ENCODE measurements at places on chromosomes 12 and 14.
A peak's percentile ranks its signal among the peaks of the same experiment; 100 is the strongest.

DNA sequence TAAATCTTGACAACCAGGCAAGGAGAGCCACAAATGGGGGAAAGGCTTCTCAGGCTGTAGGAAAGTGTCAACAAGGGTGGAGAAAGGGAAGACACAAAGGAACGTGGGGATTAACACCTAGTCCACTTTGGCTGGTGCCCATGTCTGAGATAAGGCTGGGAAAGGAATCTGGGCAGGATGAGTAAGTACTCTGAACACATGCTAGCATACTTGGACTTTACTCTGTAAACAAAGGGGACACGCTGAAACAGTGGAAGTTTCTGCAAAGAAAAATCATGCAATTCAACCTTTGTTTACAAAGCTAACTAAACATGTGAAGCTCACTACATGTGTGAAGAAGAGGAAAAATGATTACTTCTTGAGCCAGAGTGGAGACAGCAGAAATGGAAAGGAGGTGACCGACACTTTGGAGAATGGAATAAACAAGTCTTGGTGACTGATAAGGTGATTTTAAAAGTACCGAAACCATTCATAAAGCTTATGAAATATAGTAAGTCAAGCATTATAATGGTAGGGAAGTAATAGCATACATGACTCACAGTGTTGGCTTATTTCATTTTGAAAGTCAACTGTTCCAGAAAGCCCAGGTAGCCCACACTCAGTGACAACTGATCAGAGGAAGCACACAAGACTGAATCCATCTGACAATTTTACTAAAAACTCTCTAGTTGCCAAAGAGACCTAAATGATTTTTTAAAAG lies 13.2 kb downstream of the CPNE8 start:
- no peak for DNase-seq

GRCh38 chr12:46553911-46554310 lies 181.3 kb upstream of the SLC38A2 start:
- peak; percentile 80 for DNase-seq

DNA sequence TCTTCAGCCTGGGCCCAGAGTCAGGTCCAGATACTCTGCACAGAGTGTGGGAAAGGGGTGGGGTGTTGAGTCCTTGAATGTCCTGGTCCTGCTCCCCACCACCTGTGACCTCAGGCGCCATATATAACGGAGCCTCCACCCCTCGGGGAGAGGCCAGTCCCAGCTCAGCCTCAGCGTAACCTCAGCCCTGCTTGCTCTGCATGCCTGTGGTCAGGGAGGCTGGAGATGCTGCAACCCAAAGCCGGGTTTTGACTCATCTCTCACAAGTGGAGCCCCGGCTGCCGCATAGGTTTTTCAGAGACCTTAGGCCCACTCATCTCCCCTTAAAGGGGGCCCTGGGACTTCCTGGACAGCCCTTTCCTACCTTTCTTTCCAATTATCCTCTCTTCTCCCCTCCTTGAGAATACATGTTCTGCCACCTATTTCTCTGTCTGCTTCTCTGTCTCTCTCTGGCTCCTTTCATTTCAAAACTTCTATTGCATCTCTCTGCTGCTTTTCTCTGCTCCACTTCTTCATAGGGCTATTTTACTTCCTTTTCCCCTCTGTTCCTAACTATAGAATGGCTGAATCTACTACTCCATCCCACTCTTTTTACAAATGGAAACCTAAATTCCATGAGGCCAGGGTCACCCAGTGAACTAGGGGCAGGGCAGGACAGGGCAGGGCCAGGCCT lies 1.2 kb downstream of the ITGB7 start:
- no peak for DNase-seq

- DNase-seq, result no peak
These were observed 7.0 kb downstream of the COL2A1 start for GRCh38 chr12:47997321-47997720.

- DNase-seq, result no peak
These were observed 45.2 kb upstream of the KCNJ8 start for GRCh38 chr12:21819678-21820077.

GRCh38 chr14:24395609-24396582 lies 2.9 kb upstream of the NYNRIN start:
- DNase-seq, result no peak

DNA sequence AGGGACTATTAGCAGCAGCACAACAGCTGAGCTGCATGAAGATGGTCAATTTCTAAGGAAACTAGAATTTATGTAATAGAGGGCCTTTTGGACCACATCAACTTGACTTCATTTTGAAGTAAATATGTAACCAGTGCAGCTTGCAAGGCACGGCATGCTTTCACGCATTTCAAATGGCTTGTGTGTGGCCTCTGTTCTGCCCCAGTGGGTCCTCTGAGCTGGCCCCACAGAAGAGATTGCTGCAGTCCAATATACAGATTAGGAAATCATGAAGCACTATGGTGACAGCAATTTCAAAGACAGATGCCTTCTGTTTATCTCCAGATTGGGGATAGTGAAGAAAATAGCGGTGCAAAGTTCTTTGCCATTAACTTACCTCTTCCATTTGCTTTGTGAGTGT lies 101.4 kb downstream of the PDZRN4 start:
- DNase-seq, result no peak

DNA sequence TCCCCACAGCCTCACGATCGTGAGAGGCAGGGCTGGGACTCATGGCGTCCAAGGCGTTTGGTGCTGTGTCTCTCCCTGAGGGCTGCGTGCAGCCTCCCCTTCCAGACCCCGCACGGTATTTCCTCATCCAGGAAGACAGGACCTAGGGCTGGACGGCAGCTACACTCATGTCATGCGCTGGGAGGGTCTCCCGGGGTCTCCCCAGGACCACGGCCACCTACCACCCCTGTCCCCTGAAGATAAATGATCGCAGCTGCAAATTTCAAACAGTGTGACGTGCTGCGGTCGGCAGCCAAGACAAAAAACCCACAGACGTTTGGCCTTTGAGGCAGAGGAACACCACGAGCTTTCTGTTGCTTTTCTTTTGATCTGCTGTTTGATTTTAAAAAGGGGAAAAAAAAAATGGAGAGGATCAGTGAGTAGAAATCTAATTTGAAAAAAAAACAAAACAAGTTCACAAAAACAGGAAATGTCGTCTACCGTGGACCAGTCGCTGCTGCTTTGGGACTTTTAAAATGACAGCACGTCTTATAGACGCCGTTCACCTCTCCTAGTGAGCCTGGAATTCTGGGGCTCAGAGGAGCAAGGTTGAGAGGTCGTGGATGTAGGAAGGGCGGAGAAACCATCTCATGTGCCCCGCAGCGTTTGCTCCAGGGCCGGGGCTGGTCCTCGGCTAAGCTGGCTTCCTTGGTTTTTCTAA lies 237.6 kb downstream of the SLC41A2 start:
- DNase-seq, result no peak

GRCh38 chr12:29521951-29522350 lies 24.5 kb upstream of the OVCH1 start:
- no peak for DNase-seq

- no peak for DNase-seq
These were observed 418.6 kb downstream of the PDZRN4 start for GRCh38 chr12:41606468-41607445.

DNA sequence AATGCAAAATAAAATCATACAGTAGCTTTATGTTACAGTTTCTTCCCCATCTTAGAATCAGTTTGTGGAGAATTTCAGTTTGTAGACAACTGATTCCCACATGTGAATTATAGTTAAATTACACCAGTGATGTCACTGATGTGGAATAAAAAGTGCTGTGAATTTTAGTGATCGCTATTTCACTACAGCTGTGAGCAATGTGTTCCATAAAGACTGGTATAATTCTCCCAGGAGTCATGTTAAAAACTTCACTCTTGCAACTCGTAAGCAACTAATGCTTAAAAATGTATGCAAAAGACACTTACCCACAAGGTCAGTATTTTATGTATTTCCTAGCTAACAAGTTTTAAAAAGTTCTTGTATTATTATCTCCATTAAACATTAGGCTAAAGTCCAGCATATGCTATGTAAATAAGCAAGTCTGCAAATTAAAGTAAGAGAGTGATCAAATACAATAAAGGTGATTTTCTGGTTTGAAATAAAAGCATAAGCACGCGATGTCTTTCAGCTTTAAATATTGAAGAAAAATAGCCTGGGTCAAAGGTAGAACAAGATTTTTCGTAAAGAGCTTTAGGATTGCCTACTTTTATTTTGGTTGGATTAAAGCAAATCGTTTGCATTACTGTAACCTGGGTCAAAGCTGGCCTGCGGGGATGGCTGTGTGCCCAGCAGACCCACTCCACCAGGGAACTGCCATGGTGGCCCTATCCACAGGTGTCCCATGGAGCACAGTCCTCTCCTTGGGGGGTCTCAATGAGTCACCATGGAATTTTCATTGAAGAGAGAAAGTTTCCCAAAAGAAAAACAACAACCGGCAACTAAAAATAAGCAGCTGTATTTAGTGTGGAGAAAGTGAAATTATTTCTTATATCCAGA lies 12.7 kb upstream of the LRIG3 start:
- no peak for DNase-seq

DNA sequence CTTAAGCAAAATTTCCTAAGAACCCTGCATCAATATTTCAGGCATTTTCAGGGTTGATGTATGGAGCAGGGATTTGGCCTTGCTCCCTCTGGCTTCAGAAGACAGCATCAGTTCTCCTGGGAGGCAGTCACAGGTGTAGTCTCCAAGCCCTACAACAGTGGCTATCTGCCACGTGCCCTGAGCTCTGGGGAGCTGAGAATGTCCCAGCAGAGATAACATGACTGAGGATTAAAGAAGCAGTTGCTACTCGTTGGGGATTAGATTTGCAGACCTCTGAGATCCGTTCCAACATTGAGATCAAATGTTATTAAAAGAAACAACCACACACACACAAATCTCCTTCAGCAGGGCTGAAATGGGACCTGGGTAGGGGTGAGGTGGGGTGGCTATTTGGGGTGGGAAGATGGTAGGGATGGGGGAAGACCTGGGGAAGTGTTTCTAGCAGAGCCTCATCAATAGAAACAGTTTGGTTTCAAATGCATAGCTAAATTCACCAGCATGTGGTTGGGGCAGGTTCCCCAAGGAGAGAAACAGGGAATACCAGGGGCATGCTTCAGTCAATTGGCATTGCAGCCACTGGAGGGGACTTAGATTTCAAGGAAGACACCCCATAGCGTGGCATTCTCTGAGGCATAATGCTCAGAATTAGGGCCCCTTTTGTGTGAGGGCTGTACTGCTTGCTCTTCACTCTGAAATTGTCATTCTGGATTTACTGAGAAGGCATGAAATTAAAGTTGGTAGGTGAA lies 15.2 kb upstream of the FAM234B start:
- no peak for DNase-seq

DNA sequence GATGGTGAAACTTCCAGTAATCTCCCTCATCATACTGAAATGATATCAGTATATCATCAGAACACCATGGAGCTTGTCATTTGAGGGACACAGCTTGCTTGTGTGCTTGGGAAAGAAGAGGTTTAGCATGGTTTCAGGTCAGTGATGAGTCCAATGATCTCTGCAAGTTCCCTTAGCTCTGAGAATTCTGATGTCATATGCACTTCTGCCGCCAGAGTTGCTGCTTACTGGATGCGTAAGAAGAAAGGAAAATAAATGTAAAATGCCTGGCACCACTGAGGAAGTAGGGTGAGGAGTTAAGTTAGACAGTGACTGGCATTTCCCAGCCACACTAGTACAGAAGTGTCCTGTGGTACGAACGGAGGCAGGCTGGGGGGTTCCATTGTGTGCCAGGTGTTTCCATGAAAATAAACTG lies 22.6 kb downstream of the PRKCH start:
- DNase-seq, result no peak

- no peak for DNase-seq
These were observed 42.8 kb downstream of the PRMT8 start for GRCh38 chr12:3533703-3534386.

DNA sequence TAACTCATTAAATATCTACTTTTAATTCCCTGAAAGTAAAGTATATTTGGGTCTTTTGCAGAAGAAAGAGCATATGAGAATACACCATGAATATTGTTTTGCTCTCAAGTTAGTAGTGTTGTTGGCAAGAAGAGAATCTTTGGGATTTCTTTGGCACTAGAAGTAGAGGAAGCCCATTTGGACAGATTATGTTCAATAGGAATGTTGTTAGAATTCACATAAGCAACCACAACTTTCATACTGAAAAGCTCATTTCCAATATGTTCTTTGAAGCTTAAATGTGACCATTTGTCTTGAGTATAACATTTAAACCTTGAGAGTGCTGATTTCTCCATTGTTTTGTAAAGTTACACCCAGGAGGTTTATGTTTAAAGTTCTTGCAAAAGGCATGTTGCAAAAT lies 37.6 kb downstream of the PLEKHG7 start:
- no peak for DNase-seq

GRCh38 chr12:46874642-46875041 lies 48.8 kb upstream of the SLC38A4 start:
- DNase-seq, result no peak

GRCh38 chr14:51596488-51597117 lies 55.1 kb upstream of the FRMD6 start:
- no peak for DNase-seq

DNA sequence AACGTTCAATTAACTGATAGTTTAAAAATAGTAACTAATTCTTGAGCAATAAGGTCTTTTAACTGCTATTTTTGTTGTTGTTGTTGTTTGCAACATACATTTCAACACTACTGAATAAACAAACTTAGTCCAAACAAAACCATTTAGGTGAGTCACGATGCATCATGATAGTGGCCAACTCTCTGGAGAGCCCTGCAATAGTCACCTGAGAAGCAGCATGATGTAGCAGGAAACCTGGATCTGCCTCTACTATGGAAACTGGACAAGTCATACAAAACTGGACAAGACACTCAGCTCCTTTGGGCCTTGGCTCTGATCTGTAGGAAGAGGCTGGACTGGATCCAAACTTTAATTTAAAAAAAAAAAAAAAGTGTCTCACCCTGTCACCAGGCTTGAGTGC lies 117.3 kb downstream of the MED13L start:
- no peak for DNase-seq

GRCh38 chr12:31874961-31875608 lies 84.1 kb upstream of the RESF1 start:
- peak; percentile 3 for DNase-seq

DNA sequence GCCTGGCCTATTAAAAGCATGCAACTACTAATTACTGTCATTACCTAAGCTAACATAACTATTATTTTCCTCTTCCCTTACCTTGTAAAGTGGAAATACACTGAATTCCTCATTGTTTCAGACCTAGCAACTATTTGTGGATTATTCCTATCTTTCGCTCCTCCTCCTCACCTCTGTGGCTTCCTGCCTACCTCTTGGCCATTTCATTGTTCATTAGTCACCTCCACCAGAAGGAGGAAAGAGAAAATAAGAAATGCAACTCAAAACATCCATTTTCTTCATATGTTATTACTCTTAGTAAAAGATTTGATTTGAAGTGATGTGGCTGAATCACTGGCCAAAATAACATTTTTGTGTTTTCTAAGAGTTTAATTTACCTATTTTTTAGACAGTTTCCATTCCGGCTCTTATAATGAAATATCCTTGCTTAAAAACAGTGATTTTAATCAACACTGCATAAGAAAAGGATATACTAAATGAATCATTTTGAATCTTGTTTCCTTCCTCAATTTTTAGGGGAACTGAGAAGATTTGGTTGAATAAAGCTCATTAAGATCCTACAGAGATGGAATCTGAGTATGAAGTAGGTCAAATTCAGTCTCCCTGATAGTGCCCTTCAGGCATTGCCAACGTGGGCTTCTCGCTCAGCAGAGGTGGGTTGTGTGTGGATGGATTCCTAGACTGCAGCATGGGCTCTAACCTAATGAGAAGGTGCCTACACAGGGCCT lies 27.6 kb upstream of the ARHGAP5 start:
- DNase-seq, result no peak

- DNase-seq, result no peak
These were observed 14.3 kb downstream of the POMT2 start for GRCh38 chr14:77306416-77306815.

Data from fibroblast of skin of left quadriceps (primary cell).